Tibial nerve (tissue), 4 donors: ENCODE measurements at places on chromosomes 13 and 19.
A peak's percentile ranks its signal among the peaks of the same experiment; 100 is the strongest.

- DNase-seq: no peak
These were observed 148.1 kb downstream of the USP12 start for GRCh38 chr13:27023385-27024073.

DNA sequence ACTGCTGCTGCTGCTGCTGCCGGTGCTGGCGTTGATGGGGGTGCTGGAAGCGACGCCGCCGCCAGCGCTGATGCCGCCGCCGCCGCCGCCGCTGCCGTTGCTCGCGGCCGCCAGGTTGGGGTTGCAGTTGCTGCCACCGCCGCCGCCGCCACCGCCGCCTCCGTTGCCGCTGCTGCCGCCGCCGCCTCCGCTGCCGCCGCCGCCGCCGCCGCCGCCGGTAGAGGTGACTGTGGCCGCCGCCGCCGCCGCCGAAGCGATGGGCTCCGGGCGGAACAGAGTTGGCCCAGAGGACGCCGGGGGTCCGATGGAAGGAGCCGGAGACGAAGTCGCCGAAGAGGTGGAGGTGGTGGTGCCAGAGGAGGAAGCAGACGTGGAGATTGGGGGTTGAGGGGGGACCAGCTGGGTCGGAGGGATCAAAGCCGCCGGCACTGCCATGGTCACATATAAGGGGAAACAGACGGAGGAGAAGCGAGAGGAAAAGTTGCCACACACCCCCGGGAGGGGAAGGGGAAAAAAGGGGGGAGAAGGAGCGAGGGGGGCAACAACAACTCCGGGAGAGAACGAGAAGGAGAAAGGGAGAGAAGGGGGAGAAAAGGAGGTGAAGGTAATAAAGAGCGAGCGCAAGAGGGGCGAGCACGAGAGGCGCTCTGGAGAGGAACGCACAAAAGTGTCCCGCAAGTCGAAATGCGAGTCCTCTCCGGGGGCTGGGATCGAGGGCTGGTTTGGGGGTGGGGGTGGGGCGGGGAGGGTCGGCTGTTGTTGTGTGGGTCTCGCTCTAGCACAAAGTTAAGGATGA, 471 bp downstream of the DACH1 start:
- no peak for DNase-seq

- DNase-seq: no peak
These were observed 68.2 kb downstream of the STK24 start for GRCh38 chr13:98508685-98509084.

GRCh38 chr19:41588497-41589209, 12.7 kb downstream of the CEACAM21 start:
- DNase-seq: peak; percentile 25

- DNase-seq: no peak
These were observed 193.5 kb upstream of the PCDH17 start for GRCh38 chr13:57438072-57438471.

- no peak for DNase-seq
These were observed 15.7 kb downstream of the MRPS12 start for GRCh38 chr19:38946229-38947010.

DNA sequence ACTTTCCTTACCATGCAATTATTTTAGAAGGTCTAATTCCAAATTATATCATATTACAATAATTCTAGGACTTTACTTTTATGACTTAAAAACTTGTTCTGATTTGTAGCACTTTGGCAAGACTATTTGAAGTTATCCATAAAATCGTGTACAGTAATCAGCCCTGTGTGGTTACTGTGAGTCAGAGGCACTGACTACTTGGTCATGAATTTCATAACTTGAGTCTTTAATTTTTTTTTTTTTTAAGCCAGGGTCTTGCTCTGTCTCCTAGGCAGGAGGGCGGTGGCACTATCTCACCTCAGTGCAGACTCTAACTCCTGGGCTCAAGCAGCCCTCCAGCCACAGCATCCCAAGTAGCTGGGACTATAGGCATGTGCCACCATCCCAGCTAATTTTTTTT, 1319.2 kb upstream of the SLC10A2 start:
- no peak for DNase-seq

GRCh38 chr19:51342631-51343569, 961 bp upstream of the VSIG10L start:
- no peak for DNase-seq

GRCh38 chr13:30194906-30195305, 112.4 kb downstream of the KATNAL1 start:
- no peak for DNase-seq
